ENCODE measurements at places on chromosomes 5 and 9.

DNA sequence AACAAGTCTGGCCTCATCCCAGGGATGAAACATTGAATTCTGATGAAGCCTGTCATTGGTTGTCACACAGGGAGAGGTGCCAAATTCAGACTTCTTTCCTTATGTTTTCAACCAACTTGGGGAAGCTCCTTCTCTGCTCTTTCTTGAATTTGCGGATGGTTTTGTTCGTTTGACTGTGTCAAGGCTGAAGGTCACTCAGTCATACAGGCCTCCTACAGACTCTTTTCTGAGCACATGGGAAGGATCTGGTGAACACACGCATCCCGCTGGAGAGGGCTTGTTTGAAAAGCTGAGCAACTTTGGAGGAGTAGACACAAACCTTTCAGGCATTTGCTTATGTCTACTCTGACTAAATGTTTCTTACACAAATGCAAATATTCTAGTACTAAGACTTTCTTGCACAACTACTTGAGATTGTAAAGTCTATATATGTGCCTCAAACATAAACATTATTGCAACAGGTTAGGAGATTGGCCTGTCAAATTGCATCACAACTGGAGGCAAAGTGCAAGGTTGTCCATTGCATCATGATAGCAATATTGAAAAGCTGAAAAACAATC is 151.5 kb upstream of the NR3C1 start:
- no peak for DNase-seq

DNA sequence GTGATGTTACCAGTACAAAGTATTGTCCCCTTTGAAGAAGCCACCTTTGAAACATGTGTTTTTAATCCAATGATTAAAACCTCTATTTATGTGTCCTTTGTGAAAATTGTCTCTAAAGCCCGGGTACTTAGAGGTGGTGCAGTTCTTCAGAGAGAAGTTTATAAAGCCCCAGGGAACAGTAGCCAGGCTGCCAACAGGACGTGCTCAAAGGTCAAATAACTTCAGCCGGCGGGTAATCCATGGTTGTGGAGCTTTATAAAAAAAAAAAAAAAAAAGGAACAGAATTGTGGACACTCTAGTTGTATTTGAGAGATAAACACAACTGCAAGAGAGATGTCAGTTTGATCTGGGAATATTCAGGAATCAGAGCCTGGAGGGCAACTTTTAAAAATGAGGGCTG is 57.9 kb upstream of the CTNND2 start:
- DNase-seq = no peak

DNA sequence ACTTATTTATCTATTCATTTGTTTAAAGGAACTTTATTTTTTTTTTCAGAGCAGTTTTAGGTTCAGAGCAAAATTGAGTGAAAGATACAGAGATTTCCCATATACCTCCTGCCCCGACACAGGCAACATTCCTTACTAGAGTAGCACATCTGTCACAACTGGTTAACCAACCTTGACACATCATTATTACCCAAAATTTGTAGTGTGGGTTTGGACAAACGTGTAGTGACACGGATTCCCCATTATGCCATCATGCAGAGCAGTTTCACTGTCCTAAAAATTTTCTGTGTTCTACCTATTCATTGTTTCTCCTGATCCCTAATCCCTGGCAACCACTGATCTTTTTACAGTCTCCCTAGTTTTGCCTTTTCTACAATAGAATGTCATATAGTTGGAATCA is 57.3 kb upstream of the LHFPL2 start:
- DNase-seq = no peak

- no peak for DNase-seq
Measured at GRCh38 chr5:1112596-1113331, 901 bp upstream of the SLC12A7 start.

DNA sequence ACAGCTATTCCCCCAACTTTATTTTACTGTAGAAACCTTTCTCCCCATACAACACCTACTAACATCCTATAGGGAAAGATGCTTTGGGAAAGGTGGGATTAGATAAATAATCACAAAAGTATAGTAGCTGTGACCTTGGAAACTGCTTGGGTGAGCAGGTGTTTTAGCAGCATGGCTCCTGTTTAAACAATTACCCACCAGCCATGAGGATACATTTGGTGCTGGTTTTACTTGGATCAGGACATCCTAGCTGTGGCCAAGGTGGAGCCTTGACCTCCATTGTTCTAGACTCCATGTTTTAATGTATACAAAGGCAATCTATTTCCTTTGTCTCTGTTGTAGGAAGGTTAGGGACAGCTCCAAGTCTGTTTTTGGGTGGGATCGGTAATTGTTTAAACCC is 56.8 kb upstream of the ALDH1B1 start:
- DNase-seq = no peak

- no peak for DNase-seq
Measured at GRCh38 chr9:7011395-7012067, 253.8 kb downstream of the KDM4C start.

DNA sequence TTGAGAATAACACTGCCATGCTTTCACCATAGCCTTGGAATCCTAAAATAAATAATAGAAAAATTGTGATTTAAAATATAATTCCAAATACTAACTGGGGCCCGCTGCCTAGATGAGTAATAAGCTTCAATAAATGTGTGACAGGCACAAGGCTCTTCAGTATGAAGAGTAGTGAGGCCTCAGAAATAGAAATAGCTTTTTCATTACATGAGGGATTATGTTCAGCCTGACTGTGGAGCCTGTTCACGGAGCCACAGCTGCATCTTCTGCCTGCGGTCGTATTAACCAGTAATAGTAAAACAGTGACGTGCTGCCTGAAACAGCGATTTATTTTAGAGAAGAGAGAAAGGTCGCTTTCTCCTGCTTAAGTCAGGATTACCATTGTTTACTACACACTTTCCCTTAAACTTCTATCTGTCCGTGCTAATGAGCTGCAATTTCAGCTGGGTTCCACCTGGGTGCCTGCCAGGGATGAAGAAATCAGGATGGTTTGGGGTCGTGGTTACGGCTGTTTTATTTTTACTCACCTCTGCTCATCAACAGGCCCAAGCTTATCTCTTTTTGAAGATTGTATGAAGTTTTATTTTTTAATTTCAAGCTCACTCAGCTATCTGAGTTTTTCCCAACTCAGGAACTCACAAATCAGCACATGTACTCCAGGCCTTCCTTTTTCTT is 284.9 kb upstream of the WWC1 start:
- DNase-seq = no peak

DNA sequence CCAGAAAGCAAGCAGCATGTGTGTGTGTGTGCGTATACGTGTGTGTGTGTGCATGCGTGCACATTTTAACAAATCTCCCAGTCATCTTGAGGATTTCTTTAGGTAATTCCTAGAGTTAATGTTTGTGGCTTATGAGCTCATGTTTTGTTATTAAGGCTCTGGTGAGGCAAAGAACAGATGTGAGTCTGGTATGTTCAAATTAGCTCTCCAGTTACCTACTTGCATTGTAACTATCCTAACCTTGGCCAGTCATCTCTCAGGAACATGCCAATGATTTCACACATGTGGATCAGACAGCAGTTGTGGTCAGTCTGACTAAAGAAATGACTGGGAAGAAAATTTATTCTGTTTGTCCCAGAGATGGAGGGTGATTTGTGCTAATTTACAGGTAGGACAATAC is 163.1 kb downstream of the IZUMO3 start:
- no peak for DNase-seq

DNA sequence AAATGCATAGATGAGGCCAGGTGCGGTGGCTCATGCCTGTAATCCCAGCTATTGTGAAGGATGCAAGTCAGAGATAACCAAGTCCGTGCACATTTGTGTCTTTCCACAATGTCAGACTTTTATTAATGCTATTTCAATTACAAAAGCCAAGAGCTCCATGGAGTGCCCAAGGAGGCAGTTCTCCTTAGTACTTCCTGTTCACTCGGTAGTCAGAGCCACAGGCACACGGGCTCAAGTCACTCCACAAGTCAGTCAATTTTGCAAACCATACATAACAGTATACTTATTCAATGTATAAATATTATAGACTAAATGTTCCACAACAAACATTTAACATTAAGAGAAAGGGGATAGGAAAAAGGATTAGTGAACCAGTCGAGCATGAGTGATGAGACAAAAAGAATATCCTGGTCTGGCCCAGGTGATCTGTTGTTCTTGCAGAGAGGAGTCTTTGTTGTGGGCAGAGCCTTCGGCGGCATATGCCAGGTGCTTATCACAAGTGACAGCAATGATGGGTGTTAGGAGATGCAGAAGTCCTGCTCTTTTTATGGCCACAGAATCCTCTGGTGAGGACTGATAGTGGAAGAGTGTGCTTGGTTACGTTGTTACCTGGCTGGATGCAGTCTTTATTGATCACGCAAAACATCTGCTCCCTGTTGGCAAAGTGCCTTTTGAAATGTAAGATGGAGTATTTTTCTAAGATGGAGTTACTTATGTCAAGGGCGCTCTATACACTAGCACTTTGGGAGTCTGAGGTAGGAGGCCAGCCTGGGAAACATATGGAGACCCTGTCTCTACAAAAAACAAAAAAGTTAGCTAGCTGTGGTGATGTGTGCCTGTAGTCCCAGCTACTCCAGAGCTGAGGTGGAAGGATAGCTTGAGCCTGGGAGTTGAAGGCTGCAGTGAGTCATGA is 167.0 kb upstream of the FBXL17 start:
- no peak for DNase-seq

DNA sequence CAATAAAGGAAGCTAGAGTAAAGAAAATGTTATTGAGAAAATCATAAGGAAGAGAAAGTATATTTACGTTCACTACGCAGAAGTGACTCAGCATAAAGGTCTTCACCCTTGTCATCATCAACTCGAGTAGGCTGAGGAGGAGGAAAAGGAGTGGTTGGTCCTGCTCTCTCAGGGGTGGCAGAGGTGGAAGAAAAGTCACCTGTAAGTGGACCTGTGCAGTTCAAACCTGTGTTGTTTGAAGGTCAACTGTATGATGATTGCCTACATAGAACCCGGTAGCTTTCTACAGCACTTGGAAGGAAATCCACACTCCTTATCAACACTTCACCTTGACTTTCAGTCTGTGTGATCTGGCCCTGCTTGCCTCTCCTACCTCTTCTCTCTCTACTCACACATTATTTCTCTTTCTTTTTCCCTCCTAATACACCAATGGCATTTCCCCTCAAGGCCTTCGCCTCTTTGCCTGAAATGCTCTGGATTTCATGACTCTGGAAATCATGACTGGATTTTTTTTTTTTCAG is 109.3 kb upstream of the CPEB4 start:
- no peak for DNase-seq

- no peak for DNase-seq
Measured at GRCh38 chr5:9226016-9226536, 319.8 kb downstream of the SEMA5A start.

GRCh38 chr5:31173614-31174013 is 19.9 kb upstream of the CDH6 start:
- no peak for DNase-seq

GRCh38 chr5:122940890-122941289 is 95.5 kb downstream of the SNX24 start:
- DNase-seq = no peak

DNA sequence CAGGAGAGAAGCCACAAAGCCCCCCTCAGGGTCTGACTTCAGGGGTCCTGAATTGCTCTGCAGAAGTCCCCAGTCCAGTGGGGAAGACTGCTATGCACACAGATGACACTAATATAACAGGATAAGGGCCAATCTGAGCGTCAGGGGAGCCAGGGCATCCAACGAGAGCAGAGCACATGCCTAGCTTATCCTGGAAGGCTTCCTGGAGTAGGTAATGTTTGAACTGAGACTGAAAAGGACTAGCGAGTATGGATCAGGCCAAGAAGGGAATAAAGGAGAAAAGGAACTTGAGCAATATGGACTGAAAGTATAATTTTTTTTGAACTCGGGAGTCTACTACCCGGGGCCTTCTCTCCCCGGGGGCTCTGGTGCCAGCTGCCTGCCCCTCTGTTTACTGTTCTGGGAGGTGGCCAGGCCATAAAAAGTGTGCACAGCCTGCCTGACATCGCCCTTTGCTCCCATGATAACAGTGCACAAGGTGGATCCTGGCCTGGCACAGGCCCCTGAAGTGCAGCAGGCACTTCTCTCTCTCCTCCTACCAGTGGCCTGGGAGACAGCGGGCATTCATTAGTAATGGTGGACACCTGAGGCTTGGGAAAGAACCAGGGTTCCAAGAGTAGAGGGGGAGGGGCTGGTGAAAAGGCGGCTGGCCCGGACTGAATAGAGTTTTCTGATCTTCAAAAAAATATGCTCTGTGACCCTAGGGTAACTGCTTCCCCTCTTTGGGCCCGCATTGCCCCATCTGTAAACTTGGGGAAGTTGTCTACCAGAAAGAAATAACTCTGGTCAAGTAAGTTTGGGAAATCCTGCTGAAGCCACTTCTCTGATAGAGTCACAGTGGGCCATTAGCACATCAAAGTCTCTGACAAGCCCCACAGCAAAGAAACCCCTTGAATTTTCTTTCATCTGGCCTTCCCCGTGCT is 4.6 kb upstream of the SLC6A7 start:
- DNase-seq = no peak

DNA sequence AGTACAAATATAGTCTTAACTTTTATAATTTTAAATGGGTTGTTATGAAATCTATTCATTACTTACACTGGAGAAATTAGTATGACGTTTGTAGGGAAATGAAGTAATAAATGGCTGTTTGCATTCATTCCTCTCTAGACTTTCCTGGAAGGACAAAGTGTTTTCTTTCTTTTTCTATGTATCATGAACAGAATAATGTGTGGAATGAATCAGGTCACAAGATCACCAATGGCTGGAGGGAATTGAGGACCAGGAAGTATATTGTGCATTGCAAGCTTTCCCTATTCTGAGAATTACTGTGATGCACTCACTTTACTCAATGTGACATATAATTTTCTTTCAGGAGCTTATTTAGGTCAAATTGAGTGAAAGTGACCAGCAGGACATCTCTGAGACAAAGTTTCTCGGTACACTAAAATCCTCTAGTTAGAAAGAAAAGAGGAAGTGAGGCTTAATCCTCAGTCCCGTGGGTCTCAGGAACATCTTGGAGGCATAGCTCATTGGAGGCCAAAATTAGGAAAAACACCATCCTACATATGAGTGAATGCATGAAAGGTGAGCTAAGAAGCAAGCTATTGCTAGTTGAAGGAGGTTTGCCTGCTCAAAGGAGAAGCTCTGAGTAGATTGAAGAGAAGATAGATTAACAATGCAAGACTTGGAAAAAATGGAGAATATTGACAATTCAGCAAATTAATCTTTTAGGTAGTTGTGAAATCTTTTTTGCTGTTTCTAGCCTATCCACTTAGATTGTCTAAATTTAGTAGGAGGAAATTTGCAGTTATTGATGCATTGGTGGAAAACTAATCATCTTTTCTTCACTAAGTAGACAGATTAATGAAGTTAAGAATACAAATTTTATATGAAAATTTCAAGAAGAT is 28.0 kb downstream of the ERAP2 start:
- no peak for DNase-seq

DNA sequence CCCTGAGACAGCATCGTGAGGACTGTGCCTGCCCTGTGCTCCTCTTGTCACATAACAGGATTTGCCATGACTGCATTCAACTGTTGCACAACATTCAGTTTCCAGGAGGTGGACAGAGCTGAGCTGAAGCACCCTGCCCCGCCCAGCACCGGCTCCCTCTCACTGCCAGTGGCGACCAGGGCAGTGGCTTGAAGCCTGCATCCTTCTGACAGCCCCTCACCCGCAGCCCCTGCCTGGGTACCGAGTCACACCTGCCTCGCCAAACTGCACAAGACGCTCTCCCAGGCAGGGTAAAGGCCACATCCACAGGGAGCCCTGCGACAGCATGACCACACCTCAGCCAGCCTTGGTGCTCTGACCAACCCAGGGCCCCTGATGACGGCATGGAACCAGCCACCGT is 59.9 kb upstream of the ZNF354A start:
- DNase-seq = no peak

GRCh38 chr9:128800061-128800460 is 13.0 kb downstream of the TBC1D13 start:
- DNase-seq = no peak

All from activated naive CD4-positive, alpha-beta T cell treated with Interleukin-2 at 50 U/mL for 16 hours (primary cell).